NCI-H1436 (cell line): ENCODE measurements at places on chromosomes 11 and 22.

DNA sequence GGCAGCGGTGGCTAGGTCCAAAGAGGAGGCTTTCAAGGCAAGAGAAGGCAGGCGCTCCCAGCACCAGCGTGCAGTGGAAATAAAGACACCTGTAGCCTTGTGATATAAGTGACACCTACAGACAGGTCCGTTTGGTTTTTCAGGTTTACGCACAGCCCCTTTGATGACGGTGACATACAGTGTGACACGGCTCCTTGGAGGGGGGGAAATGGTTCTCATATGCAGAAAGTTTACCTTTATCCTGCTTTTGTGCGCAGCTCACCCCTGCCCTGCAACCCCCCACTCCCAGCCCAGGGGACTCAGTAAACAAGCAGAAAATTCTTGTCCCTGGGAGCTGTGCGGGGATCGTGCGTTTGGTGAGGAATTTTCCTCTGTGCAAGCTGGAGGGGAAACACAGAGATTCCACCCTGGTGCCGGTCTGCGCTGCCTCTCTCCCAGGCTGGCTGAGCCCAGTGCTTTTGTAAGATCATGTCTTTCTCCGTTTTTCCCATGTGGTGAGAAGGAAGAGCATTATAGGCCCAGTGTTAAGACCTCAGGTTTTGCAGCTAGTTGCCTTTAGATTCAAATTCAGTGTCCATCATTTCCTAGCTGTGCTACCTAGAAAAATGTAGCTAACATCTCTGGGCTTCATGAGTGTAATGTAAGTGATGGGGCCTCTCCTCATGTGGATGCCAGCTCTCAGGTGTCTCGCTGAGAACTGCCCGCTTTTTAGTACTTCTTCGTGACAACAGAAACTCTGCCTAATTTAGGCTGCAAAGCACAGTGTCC, at the start of gene ELF5:
Gene ELF5 (minus strand): TSS at position 113 of the 768 bp plus-strand sequence. CDS start 8,045 bp downstream, outside the sequence.
- DNase-seq, result no peak

GRCh38 chr11:61693922-61694601, 13.9 kb downstream of the DAGLA start:
- no peak for DNase-seq

- DNase-seq, result peak; percentile 33
Observed at GRCh38 chr11:68441466-68442230, 18.9 kb upstream of the PPP6R3 start.

DNA sequence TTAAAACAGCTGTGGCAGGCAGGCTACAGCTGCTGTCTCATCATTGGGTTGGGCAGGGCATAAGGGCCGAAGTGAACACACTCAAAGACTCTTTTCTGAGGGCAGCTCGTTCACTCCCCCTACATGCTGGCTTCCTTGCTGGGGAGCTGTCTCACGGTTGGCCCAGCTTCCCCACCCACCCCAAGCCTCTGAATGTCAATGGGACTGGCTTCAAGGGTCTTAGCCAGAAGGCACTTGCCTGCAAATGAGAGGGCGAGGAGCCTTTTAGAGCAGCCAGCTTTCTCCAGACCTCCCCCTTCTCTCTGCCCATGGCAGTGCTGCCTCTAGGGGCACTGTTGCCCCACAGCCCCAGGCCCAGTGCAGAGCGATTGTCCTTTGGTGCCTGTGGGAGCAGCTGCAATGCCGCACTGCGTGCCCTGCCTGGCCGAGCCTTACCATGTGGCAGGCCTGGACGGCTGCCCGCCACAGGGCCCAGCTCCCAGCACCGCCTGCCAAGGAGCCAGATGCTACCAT, 94.7 kb upstream of the RASSF10 start:
- DNase-seq, result peak; percentile 10

DNA sequence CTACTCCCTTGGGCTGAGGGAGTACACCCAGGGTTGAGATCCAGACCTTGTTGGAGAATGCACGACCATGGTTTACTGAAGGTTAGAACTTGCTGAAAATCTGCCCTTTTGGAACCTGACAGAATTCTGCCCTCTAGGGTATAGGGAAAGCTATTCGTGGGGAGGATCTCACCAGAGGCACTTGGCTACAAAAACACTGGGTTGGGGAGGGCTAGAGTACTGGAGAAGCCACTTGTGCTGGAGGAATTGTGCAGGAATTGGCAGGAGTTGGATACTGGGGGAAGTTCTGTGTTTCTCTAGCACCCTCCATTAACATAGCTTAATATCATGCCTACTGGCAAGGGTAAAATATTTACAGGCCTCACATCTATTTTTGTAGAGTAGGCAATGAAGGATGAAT, 55.8 kb downstream of the PPME1 start:
- DNase-seq, result no peak

DNA sequence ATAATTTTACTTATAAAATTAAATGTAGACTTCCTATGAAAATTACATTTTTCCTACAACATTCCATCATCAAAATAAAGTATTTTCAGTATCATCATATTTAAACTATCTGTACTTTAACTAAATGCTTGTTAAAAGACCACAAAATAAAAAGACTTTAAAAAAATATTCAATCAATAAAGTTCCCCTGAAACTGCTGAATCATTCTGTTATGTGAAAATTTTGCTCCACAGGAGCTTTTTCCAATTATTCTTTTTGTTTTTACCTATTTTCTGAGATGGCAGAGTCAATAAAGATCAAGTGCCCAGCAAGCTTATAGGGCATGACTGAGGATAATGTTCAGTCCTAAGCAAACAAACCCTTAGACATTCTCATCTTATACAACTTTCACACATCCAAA, 27.3 kb downstream of the ALKBH8 start:
- no peak for DNase-seq

DNA sequence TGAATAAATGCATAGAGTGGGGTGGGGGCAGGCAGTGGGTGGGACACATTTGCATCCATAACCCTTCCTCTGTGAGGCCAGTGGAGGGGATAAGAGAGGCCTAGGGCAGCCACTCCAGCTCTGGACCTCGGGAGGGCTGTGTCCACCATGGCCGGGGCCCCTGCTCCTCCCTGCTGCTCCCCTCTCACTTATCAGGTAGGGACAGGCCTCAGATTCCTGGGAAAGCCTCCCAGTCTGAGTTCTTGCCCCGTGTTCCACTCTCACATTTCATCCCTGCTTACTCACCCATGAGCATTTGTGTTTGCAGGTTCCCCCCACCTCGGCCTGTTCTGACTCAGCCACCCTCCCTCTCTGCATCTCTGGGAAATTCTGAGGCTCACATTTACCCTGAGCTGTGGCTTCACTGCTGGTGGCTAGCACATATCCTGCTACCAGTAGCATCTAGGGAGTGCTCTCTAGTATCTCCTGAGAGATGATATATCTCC, 128.7 kb upstream of the TOP3B start:
- DNase-seq, result no peak

- no peak for DNase-seq
Observed at GRCh38 chr22:44344407-44344806, 31.7 kb upstream of the SHISAL1 start.

DNA sequence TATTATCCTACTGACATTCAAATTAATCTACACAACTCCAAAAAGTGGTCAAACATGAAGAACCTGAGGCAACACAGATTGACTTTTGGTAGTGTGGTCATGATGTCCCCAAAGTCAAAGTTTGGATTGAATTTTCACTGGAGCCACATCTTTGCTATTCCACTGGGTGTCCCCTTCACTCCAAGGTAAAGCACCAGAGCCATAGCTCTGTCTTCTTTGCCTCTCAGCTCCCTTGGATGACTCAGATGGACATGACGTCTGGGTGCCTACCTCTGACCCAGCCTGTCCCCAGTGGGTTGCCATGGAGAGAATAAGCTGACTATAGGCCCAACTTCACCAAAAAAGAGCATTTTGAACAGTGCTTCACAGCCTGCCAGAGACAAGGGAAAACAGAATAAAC, 57.4 kb upstream of the ARHGAP42 start:
- DNase-seq, result no peak

DNA sequence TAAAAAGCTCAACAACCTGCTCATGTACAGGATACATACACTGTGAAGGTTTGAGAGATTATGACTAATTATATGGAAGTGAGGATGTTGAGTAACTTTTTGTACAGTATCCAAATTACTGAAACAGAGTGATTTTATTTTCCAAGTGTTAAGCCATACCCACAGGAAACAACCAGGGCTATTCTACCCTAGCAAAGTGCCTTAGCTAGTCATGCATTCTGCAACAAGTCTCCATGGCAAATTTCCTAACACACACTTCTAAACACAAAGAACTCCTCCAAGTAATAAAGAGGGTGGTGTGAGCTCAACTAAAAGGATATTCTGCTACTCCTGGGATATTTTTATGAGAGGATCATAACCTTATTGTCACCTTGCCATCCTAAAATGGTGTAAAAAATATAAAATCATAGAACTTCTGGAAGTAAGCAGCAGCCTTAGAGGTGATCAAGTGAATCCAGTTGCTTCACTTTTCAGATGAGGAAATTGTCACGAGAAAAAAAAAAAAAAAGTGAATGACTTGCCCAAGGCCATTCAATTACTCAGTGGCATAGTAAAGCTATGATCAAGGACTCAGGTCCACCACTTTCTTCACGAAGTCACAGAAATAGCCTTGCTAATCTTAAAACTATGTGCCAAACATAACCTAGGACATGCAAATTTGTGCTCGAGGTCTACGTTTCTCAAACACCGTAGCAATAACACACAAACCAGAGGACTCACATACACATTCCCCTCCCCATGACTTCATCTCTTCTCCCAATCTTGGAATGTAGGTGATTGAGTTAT, 4.2 kb downstream of the LGR4 start:
- DNase-seq, result no peak

DNA sequence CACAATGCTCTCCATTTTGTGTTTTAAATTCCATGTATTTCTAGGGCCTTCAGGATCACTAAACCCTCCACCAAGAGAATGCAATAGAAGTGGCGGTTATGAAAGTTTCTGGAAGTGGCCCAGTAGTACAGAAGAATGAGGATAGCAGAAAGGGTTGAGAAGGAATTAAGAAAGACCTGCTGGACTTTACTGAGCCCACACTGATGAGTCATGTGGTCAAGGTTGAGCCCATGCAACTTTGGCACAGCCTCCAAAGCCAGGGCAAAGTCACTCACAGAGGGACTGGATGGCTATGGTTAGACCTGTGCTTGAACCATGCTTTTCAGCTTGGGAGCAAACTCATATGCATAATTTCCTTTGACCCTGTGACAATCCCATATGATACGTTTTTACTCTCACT, 102.9 kb upstream of the PLET1 start:
- no peak for DNase-seq

- no peak for DNase-seq
Observed at GRCh38 chr11:12248330-12248729, 129.0 kb upstream of the PARVA start.
